ENCODE measurements at places on chromosomes 5 and 9. TPM values are rescaled to one million over a fixed set of nuclear protein-coding genes. Genes with fewer than 3 reads are reported as not detected.

DNA sequence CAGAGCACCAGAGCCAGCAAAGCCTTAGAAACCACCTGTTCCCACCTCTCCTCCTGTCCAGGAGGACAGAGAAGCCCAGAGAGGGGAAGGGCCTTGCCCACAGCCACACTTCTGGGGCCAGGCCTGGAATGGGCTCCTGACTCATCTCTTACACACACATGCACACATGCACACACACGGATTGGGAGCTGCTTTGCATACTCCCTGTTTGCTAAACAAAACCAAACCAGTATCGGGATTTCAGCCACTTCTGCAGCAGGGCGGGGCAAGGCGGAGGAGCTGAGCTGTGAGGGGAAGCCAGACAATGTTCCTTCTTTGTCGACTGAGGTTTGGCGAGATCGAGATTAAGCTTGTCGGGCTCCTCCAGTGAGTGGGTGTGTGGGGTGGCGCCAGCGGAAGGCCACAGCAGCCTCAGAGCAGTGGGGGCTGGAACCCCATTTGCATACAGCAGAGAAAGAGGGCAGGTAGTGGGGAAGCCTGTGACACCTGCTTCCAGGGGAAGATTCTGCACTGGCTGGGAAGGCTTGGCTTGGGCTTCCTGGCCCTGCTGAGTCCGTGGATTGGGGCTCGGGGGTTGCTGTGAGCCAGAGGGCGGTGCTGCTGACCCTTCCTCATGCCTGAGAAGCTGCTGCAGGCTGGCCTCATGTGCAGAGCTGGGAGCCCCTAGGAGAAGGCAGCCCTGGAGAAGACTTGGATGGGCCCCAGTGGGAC is 16.1 kb downstream of the GFI1B start:
- peaks cover 10% of the 10 kb centered on the region for H3K4me1 ChIP-seq
- no peak overlapping the region for H3K27ac ChIP-seq
- no peaks in the 10 kb centered on the region for H3K27me3 ChIP-seq
- no peak for DNase-seq

DNA sequence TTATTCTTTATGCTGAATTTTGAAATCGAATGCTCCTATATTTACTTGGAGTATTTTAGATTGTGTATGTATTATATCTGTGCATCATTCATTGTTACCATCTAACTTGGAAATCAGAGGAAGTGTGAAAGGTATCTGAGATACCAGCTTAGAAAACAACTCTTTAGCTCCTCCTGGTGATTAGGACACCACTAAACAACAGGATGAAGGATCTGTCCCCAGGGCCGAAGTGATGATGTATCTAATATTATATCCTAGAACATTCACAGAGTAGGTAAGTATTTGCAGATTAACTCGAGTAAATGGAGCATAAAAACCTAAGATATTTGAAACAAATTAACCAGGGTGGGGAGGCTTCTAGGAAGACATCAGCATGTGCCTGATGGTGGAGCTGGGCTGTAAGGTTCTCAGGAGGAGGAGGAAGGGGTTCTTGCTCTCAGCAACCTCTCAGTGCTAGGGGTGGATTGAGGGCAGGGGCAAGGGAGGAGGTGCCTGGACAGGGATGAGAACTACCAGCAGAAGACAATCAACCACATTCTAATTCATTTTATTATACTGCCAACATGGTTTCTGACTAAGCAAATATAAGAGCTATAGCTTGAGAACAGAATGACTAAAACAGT is 2.6 kb upstream of the NFIL3 start:
- H3K36me3 ChIP-seq, result no peaks in the 10 kb centered on the region
- no peak overlapping the region for H3K27ac ChIP-seq
- no peak overlapping the region for H3K4me3 ChIP-seq

- H3K27me3 ChIP-seq, result no peaks in the 10 kb centered on the region
- H3K4me1 ChIP-seq, result no peaks in the 10 kb centered on the region
- no peak overlapping the region for H3K4me3 ChIP-seq
- H3K36me3 ChIP-seq, result no peaks in the 10 kb centered on the region
- no peak overlapping the region for H3K27ac ChIP-seq
Measured at GRCh38 chr9:16241231-16241630, 629.2 kb downstream of the BNC2 start.

Gene POLE3
- 17.4 TPM for total RNA-seq

Gene SCAMP1
- 21.9 TPM for total RNA-seq
